ENCODE measurements at places on chromosomes 11 and 22.

DNA sequence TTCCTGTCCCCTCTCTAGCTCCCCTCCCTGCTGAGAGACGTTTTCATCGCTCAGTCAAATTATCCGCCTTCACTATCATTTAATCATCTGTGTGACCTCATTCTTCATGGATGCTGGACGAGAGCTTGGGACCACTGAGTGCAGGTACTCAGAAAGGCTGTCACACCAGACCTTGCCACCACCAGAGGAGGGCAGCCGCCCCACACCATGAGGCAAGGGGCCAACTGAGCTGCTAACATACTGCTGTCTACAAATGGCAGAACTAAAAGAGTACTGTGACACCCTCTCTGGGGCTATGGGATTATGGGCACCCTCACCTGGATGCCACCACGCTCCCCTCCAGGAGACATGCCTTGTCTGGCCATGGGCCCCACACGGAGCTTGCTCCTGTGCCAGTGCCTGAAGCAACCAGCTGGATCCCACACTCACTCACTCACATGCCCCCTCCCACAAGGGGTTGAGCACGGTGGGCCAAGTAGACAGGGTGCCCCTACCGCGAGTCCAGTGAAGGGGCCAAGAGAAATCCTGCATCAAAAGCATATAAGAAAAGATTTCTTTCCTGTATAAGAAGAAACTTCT, 670.0 kb upstream of the CCDC90B start:
- no peak for DNase-seq

GRCh38 chr11:14334893-14335292, 24.1 kb downstream of the RRAS2 start:
- DNase-seq = no peak

GRCh38 chr11:45217991-45218390, 68.2 kb downstream of the SYT13 start:
- no peak for DNase-seq

DNA sequence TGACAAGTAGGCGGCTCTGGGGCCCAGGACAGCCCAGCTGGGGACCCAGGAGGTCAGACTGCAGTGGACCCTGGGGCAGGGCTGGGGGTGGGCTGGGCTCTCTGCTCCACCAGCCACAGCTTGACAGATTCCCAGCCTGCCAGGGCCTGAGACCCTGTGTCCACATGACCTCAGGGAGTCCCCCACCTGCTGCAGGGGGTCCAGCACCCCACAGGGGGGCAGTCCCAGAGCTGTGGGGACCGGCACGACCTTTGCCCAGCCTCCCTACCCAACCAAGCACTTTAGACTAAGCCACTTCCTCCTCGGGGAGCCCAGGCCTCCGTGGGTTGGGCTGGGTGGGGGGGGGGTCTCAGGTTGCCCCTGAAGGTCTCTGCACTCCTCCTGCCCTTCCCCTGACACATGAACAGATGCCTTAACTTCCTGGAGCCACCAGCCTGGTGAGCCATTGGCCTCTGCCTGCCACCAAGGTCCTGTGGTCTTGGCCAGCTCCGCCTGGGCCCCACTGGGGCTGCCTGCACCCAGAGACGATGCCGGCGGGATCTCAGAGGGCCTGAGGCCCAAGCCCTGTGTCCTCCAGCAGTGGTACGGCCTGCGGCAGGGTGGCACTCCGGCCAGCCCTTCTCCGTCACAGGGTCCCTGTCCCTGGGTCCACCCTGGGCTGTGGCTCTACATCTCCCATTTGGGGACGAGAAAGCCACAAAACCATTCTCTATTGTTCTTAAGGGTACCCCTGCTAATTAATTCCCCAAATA, 3.4 kb downstream of the CCDC188 start:
- no peak for DNase-seq

DNA sequence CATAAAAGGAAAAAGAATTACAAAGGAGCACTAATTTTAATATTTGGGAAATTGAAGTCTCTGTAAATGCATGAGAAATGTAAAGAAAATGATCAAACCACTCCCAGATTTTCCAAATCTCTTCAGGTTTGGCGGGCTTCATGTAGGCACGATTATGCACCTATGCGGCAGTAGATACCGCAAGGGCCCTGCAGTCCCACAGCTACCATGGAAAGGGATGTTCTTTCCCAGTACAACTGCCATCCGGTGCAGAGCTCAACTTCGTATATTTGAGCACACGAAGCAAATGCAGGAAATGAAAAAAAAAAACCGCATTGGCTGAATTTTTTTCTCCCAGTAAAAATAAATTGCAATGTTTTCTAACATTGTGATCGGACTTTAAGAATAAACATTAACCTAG, 1.4 kb downstream of the SLC17A6 start:
- DNase-seq = no peak

DNA sequence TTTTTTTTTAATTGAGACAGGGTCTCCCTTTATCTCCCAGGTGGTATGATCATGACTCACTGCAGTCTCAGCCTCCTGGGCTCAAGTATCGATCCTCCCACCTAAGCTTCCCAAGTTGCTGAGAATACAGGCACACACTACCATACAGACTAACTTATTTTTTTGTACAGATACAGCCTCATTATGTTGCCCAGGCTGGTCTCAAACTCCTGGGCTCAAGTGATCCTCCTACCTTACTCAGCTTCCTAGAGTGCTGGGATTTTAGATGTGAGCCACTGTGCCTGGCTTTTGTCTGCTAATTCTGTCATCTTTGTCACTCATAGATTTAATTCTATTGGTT, 43.5 kb downstream of the CBL start:
- DNase-seq = no peak

GRCh38 chr11:109062871-109063270, 359.1 kb upstream of the C11orf87 start:
- DNase-seq = no peak

GRCh38 chr11:83249972-83250593, 36.1 kb downstream of the CCDC90B start:
- no peak for DNase-seq

DNA sequence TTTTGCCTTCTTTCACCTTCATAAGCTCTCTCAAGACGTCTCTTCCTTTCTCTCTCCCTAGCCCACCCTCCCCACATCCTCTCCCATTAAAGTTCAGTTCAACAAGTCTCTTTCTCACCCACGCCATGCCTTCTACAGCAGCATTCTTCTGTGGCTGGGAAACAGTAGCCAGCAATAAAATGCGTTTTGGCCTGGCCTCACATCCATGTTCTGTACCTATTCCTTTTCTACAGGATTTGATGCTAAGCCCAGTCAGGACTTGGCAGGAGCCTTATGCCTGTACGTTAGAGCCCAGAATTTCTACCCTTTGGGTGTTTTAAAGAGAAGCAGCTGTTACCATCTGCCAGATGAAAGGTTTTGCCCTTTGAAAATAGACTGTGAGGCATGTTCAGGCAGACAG, 7.1 kb upstream of the CD44 start:
- no peak for DNase-seq

DNA sequence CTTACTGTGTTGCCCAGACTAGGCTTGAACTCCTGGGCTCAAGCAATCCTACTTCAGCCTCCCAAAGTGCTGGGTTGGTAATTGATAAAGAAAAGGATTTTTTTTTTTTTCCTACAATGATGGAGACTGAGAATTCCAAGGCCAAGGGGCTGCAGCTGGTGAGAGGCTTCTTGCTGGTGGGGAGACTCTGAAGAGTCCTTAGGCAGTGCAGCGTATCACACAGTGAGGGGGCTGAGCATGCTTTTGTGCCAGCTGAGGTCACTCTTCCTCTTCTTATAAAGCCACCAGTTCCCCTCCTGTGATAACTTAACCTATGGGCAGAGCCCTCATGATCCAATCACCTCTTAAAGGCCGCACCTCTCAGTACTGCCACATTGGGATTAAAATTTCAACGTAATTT, 28.2 kb upstream of the CCDC81 start:
- peak; percentile 4 for DNase-seq

GRCh38 chr22:36204632-36205015, 3.0 kb upstream of the APOL4 start:
- DNase-seq = no peak

DNA sequence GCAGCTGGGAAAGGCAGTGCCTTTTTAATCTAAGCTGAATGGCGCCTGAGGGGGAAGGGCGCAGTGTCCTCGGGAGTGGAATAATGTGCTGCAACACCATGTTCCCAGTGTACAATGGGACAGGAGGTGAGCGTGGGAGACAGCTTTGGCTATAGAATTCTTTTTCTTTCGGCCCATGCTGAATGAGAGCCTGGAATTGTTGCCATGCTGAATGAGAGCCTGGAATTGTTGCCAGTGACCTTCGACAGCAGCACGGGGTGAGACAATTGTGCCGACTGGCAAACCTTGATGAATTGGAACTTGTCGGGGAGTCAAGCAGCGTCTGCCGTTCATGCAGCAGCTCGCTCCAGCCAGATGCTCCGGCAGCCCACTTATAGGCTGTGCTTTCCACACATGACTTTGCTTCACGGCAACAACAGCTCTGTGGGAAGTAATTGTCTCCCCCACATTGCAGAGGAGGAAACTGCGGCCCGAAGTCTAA, 141.4 kb upstream of the E2F8 start:
- no peak for DNase-seq

DNA sequence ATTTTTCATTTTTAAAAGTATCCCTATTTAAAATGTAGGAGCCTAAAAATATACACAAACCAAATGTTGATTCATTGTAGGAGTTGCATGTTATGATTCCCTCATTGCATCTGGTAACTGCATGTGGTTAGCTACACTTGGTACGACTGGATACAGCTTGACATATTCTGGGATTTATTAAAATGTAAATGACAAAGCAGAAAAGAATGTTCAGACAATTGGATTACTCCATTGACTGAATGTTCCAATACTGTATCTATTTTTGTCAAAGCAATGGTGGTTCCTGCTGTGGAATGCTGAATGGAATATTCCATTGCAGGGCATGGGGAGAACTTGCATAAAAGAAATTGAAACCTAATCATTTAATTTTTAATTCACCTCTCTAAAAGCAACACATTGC, 30.8 kb downstream of the BLID start:
- no peak for DNase-seq

DNA sequence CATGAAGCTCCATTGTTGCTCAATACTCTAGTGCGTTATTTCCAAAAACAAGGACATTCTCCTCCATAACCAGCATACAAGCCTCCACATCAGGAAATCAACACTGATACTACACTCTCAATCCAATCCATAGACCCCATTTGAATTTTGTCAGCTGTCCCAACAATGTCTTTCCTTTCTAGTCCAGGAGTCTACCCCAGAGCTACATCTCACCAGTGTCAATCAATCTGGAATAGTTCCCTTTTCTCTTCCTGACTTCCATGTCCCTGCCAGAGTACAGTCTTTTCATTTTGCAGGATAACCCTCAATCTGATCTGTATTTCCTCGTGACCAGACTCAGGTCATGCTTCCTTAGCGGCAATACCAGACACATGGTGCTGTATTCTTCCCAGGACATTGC, 43.0 kb downstream of the TCF20 start:
- DNase-seq = no peak

- DNase-seq = no peak
Measured at GRCh38 chr11:102473543-102473942, 21.0 kb upstream of the TMEM123 start.

DNA sequence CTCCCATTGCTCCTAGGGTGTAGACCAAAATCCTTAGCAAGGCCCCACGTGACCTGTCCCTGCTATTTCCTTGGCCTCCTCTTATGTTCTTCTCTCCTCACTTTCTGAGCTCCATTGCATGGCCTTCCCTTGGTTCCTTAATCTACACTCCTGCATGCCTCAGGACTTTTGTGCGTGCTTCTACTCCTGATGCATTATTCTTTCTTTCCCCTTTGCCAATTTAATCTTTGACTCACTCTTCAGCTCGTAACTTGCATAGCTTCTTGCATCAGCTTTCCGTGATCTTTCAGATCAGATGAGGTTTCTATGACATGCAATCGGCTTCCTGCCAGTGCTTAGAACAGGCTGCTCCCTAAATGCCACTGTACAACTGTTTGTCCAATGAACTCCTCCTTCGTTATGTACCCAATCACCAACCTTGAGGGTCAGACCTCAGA, 261.6 kb upstream of the CADM1 start:
- DNase-seq = no peak

- DNase-seq = no peak
Measured at GRCh38 chr11:3111466-3111865, 53.6 kb downstream of the OSBPL5 start.

- DNase-seq = no peak
Measured at GRCh38 chr11:65651589-65652510, 10.9 kb downstream of the RELA start.

GRCh38 chr11:17719938-17720795, 796 bp downstream of the MYOD1 start:
- no peak for DNase-seq

DNA sequence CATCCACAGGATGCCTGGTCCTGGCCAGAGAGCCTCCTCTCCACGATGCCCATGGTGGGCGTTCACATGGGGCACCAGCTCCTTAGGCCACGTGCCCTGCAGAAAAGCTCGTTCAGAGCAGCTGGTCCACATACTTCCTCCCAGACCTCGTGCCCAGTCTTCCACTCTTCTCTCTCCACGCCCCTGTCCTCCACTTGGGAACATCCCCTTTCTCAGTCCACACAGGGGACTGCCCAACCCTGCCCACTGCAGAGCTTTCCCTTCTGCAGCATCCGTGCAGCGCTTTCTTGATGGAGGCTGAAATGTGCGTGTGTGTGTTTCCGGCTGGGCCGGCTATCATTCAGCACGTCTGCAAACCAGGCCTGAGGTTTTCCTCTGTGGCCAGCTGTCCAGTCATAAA, 11.3 kb downstream of the TPCN2 start:
- no peak for DNase-seq
